Stromal cell of bone marrow (primary cell): ENCODE measurements at places on chromosomes 6 and 20.

- no peak for DNase-seq
These were observed 35.8 kb downstream of the BTBD9 start for GRCh38 chr6:38603966-38604365.

GRCh38 chr6:118639054-118639964 is 12.1 kb downstream of the CEP85L start:
- DNase-seq = no peak

DNA sequence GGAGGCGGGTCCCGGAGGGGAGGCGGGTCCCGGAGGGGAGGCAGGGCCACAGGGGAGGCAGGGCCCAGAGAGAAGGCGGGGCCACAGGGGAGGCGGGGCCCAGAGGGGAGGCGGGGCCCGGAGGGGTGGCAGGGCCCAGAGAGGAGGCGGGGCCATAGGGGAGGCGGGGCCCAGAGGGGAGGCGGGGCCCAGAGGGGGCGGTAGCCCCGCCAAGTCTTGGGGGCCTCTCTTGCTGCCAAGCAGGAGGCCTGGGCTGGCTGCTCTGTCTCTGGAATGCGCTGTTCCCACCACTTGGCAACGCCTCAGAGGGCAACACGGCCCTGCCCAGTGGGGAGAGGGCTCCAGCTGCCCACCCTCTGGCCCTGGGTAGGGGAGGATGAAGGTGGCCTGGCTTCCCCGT is 80.5 kb downstream of the YTHDF1 start:
- no peak for DNase-seq

DNA sequence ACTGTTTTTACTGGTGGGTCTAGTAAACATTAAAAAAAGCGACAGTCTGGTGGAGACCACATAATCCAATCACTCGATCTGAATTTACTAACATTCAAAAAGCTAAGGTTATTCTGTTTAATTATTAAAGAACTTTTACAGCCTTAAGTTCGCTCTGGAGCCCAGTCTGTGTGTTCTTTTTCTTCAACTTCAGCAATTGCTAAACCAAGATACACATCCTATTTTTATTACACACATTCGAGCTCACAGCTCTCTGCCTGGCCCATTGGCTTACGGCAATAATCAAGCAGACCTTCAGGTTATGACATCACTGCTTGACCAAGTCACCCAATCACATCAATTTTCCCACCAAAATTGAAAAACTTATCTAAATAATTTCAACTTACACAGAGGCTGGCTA is 57.4 kb upstream of the PRSS16 start:
- no peak for DNase-seq

DNA sequence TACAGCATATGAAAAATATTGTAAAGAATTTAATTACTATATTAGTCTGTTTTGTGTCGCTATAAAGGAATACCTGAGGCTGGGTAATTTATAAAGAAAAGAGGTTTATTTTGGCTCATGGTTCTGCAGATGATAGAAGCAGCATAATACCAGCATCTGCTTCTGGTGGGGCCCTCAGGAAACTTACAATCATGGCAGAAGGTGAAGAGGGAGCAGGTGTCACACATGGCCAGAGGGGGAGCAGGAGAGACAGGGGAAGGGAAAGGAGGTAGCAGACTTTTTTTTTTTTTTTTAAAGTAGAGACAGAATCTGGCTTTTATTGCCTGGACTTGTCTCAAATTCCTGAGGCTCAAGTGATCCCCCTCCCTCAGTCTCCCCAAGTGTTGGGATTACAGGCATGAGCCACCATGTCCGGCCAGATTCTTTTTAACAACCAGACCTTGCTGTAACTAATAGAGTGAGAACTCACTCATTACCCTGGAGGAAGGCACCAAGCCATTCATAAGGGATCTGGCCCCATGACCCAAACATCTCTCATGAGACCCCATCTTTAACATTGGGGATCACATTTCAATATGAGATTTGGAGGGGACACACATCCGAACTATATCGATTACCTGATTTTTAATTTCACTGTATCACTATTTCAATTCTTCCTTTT is 64.6 kb downstream of the MAN1A1 start:
- no peak for DNase-seq

DNA sequence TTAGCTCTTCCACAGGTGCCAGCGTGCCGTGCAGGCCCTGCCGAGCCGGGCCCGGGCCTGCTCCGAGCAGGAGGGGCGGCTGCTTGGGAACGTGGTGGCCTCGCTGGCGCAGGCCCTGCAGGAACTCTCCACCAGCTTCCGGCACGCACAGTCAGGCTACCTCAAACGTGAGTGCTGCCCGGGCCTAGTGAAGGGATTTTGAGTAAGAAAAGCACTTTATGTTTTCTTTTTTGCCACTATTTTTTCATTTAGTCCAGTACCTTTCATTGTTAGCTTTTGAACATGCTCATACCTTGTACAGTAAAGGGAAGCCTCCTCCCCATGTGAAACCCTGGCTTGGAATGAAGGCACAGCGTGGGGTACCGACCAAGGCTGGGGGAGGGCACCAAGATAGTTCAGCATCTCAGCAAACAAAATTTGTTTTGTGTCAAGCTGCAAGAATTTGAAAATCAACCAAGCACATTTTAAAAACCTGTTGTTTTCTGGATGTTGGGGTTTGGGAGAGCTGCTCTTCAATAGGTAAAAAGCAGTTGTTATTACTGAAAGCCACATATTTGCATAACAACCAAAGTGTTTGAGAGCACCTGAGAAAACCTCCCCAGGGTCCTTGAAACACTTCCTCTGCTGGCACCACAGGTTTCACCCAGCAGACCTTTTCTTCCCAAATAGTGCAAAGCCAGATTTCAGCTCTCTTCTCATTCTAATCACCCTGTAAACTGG is 18.4 kb downstream of the STX16 start:
- no peak for DNase-seq

DNA sequence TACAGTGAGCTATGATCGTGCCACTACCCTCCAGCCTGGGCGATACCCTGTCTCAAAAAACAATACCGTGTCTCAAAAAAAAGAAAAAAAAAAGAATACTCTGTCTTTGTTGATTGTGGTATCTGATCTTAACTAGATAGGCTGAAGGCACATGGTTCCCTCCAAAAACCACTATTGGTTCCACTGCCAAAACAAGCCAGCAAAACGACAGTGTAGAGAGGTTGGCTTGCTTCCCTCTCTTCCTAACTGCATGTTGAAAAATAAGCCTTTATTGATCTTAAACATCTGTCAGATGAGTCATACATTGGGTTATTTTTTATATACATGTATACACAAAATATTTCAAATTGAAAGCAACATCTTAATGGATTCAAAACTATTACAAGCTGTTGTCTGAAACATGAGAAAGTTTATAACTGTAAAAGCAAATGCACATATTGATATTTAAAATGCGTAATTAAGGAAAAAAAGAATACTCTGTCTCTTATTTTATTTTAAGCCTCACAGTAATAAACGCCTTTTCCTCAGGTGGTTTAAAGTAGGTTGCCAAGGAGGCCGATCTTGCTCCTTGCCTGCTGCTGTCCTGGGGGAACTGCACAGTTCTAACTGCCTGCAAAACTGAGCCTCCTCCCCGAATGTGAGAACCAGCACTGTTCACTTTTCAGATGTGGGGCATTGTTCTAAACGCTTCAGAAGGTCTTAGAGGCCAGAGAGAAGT is 7.0 kb upstream of the NINL start:
- no peak for DNase-seq

DNA sequence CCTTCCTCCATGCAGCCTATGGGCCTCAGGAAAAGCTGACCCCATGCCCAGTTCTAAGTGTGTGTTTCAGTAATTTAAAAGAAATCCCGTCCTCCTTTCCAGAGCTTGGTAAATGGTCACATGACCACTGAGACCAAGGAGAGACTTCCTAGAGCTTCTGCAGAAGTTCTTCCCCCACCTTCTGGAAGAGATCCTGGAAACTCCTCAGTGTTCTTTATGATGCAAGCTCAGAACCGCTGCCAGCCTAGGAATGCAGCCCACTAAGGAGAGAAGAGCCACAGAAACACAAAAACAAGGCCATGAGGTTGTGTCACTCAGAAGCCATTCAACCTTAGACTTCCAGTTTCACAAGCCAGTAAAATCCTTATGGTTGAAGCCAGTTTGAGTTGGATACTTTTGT is 348.4 kb downstream of the TPBG start:
- DNase-seq = peak; percentile 67

- no peak for DNase-seq
These were observed 1.0 kb downstream of the SGK1 start for GRCh38 chr6:134316733-134317431.

DNA sequence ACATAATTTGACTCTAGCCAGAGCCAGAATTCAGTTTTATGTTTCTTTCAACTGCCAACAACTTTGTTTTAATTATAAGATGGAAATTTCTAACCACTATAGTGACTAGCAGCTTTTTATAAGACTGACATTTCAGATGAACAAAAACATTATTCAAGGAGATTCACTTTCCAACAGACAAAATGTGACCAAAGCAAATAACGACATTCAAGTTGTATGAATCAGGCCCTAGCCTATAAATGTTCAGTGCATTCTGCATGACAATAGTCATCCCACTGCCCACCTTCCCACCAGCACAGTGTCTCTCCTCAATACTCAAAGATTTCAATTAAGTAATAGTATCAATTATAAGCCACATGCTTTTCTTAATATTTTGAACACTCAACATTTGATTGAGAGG is 200.7 kb downstream of the KHDC1L start:
- DNase-seq = no peak
